Liver (tissue), 10 donors: ENCODE measurements at places on chromosomes 2 and 18. TPM values are rescaled to one million over a fixed set of nuclear protein-coding genes. Genes with fewer than 3 reads are reported as not detected.

The VAMP5 gene
- 74.6 TPM for polyA plus RNA-seq

The NBEAL1 gene
- polyA plus RNA-seq: 22.1 TPM

The SLC9A4 gene
- not detected for polyA plus RNA-seq

The VIL1 gene
- 16.4 TPM for polyA plus RNA-seq

The DAW1 gene
- not detected for polyA plus RNA-seq

The CRYBA2 gene
- polyA plus RNA-seq: not detected

The GPR35 gene
- polyA plus RNA-seq: 0.30 TPM

The METTL8 gene
- 3.6 TPM for polyA plus RNA-seq
